Activated CD4-positive, alpha-beta T cell treated with anti-CD3 and anti-CD28 coated beads, Interleukin-2, amount 10 ng/mL, durations not matched to agents 24 days and 14 days (primary cell): ENCODE measurements at places on chromosomes 4 and X. TPM values are rescaled to one million over a fixed set of nuclear protein-coding genes. Genes with fewer than 3 reads are reported as not detected.

GRCh38 chr4:36303426-36304137 is 22.2 kb downstream of the DTHD1 start:
- DNase-seq = no peak

SRPX gene
- total RNA-seq = not detected in 2 replicates

- DNase-seq = no peak
Observed at GRCh38 chr4:168857546-168858314, 152.3 kb downstream of the CBR4 start.

DNA sequence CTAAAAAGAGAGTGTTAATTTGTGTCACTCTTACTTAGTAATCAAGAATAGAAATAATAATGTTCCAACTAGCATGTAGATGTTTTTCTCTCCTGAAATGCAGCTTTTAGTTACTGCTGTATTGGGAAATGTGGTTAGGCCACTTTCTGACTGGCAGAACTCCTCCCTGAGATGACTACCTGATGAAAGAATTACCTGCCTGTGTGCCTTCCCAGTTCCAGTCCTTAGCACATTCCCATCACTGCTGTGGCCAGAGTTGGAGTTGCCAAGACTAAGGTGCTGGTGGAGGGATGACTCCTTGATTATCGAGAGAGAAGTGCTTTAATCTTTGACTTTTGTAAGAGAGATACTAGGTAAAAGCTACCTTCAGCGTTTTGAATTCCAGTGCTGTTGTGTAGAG is 9.5 kb downstream of the GAB1 start:
- DNase-seq = no peak

GRCh38 chr4:109649872-109650271 is 53.4 kb downstream of the CASP6 start:
- peak; percentile 75 for DNase-seq

DNA sequence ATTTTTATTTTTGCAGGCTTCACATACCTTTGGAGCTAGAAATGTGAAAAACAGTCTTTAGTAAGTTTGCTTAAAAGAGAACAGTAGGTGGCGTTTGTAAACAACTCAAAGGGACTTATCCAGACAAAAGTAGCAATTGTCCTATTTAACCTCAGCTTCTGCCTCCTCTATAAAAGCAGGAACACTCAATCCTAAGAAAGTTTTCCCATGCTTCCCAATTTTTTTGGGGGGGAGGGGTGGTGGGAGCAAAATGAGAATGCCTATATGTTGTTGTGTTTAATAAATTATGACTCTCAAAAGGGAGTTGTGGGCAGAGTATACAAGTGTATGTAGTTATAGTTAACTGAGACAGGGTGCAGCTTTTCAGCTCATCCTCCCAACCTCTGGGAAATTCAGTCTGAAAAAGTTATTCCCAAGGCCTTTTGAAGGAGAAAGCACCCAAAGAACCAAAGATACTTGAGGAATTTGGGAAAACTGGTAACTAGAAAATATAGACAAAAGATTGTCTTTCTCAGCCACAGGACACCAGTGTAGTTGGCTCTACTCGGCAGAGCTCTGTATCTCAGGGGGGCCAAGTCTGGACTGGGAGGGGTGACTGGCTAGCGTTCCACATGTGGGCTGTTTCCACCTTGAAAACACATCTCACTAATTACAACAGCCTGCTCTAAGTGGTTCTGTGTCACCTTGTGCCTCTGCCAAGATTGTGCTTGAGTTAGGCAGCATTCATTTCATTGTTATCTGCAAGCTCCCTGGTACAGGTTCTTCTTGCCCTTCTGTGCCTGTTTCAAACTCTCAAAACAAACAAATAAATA is 2.8 kb downstream of the SFRP2 start:
- DNase-seq = peak; percentile 41

MAOB gene
- total RNA-seq = not detected in 2 replicates

- DNase-seq = no peak
Observed at GRCh38 chr4:72374159-72374558, 194.9 kb downstream of the ADAMTS3 start.

DNA sequence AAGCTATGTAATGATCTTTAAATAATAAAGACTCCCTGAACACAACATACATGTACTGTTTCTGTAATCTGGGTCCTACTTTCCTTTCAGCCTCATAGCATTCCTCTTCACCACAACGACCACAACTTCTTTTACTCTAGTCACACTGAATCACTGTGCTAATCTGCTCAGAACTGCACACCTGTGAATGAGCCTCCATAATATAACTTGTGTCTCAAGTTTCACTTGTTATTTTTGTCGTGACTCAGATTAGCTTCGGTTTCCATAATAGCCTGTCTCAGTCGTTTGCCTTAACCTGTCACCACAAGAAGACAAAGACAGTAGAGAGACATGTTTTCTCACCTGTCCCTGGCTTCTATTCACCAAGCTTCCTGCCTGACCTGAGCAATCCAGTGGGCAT is 61.8 kb downstream of the MAGED1 start:
- no peak for DNase-seq

- DNase-seq = no peak
Observed at GRCh38 chrX:109398061-109398460, 83.8 kb downstream of the GUCY2F start.

GPR82 gene
- not detected in 2 replicates for total RNA-seq

DNA sequence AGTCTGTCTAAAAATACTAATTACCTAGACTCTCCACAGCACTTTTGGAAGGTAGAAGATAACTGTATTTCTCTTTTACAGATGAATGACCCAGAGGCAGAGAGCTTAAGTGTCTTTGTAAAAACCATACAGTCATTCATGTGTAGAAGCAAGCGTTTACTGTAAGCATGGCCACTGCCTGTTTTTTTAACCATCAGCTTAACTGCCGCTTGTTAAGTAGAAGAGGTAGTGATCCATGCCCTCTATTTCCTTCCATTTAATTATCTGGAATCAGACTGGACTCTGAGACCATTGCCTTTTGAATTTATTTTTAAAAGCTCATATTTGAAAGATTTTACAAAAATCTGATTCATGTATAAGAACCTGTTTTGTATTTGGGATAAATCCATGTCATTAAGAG is 111.2 kb upstream of the TECRL start:
- no peak for DNase-seq

MAGEA3 gene
- total RNA-seq = not detected in 2 replicates

GRCh38 chrX:73916931-73917667 is 354.1 kb downstream of the CHIC1 start:
- DNase-seq = no peak

DNA sequence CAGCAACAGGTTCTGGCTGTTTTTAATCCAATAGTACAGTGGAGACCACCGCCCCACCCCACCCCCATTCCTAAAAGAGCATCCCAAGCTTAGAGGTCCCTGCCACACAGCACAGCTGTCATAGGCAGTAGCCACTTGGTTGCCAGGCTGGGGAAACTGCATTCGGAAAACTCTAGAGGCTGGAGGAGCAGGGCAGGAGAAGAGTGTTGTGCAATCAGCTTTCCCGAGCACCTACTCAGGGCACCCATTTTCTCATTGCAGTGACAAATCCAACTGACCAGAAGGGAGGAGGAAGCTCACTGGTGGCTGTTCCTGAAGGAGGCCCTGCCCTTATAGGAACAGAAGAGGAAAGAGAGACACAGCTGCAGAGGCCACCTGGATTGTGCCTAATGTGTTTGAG is 1.1 kb downstream of the CXCL1 start:
- DNase-seq = no peak

ZDHHC15 gene
- 0.05 and 0.28 TPM in 2 replicates for total RNA-seq

DNA sequence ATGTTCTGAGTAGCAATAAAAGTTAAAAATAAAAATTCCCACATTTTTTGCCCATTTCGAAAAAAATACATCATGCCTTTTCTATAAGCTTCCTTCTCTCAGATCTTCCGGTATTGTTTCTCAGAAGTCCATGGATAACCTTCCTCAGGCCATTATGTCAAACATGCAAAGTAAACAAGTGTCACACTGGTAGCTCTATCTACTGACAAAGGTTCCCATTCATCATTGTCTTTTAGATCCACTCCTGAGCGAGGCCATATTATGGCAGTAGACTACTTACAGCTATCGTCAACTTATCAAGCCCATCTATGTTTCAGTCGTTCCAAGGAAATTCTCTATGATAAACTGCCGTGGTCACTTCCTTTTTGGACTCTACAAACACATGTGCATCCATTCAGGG is 1068.2 kb downstream of the GLUD2 start:
- DNase-seq = no peak

DNA sequence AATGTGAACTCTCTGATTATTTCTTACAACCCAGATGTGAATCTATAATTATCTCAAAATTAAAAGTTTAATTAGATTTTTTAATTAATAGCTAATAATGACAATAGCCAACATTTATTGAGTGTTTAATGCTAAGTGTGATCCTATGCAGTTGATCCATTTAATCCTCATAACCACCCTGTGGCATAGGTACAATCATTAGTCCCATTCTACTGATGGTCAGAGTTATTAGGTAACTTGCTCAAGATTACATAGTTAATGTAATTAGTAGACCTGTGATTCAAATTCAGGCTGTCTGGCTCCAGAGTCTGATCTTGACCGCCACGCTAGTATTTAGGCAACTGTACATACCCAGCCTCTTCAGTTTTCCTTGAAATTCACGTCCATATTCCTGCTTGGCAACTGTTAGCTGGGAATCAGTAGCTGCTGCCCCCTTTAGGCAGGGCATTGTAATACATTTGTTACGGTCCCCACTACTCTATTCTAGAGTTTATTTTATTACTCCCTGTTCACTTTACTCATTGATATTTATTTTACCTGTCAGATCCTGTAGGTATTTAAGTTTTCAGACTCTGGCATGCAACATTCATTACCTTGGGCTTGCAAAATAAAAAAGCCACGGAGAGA is 20.6 kb upstream of the TEC start:
- DNase-seq = peak; percentile 65

DNA sequence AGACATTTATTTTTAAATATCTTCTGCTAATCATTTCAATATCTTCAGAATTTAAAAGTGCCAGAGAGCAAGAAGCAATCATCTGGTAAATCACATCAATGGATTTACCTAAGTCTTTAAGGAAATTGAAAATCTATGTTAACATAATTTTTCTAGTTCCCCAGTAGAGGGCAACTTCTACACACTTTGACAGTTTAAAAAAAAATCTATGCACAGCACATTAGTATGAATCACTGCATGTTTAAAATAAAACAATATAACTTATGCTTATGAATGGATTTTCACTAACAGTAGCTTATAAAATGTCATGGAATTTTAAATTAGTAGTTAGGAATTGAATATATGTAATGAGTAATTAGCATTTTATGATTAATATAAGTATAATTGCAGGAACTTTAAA is 126.5 kb downstream of the REELD1 start:
- DNase-seq = no peak

DNA sequence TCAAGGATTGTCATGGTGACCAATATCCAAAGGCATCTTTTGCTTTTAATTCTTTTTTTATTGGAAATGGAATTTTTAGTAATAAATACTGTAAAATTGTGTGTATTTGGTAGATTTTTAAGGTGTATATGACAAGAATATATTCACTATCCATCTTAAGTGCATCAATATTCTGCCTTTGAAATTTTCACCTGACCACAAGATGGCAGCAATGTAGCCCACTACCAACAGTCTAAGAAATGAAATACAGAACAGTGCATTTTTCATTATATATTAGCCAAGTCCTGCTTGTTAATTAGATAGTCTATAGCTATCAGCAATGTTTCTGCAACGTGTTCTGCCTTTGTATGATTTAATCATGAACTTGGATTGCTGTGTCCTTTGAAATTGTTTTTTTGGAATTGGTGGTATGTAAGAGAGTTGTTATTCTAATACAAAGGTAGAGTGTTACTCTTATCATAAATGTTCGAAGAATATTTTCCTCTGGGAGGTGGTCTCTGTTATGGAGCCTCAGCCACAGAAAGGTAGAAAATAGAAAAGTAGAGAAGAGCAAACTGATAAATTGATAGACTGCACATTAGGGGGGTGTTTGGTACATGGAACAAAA is 38.2 kb downstream of the HPGDS start:
- peak; percentile 63 for DNase-seq

DNA sequence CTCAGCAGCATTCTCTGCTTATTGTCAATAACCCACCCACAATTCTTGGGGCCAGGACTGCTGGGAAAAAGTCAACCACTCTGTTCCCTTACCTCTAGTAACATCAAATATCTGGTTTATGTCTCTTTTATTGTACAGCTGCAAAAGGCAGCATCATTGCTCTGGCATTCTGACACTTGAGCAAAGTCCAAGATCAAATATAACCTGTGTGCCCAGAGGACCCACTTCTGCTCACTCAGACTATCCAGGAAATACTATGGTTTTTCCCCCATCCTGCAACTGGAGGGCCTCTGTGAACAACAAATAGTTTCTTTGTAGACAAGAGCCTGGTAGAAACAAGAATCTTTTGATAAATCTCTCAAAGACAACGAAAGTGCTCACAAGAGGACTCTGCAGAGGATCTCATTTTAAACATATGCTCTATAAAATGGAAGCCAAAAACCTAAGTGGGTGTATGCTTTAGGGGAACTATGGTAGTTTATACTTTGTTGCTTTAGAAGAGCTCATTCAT is 154.7 kb downstream of the RAB28 start:
- no peak for DNase-seq

DNA sequence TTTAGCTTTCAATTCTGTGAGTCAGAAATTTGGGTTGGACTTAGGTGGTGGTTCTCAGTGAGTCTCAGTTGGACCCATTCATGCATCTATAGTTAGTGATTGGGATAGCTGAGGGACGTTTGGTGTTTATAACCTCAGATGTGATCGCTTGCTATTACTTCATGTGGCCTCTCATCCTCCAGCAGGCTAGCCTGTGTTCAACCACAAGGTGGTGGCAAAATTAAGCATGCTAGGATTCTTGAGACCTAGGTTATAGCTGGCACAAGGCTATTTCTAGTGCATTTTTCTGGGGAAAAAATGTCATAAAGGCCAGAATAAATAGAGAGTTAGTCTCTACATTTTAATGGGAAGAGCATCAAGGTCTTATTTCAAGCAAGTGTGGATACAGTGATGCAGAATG is 10.9 kb upstream of the GRPR start:
- no peak for DNase-seq

AWAT1 gene
- total RNA-seq = not detected in 2 replicates

NR3C2 gene
- total RNA-seq = 0.14 and 0.28 TPM in 2 replicates

DNA sequence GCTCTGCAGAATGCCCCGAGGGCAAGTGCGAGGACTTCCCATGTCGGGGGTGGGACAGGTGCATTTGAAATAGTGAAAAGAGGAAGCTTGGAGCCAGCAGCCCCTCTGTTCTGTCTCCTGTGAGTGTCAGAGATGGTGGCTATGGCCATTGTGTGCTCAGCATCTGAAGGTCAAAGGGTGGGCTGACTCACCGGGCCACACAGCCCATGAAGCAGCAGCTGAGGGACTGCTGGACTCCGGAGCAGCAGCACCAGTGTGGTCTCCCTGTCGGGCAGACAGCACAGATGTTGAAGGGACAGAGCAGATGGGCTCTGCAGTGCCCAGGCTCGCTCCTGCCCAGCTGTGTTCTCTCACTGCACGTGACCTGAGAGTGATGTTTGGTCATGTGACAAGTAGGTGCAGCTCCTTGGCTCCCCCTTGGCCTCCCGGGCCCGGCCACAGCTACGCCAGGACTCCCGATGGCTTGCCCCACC is 53.5 kb downstream of the TBC1D14 start:
- no peak for DNase-seq

HSFX3 gene
- total RNA-seq = not detected in 2 replicates

GRCh38 chr4:111985426-111985825 is 159.8 kb upstream of the FAM241A start:
- DNase-seq = no peak
